ENCODE measurements at places on chromosomes 1 and 21.

DNA sequence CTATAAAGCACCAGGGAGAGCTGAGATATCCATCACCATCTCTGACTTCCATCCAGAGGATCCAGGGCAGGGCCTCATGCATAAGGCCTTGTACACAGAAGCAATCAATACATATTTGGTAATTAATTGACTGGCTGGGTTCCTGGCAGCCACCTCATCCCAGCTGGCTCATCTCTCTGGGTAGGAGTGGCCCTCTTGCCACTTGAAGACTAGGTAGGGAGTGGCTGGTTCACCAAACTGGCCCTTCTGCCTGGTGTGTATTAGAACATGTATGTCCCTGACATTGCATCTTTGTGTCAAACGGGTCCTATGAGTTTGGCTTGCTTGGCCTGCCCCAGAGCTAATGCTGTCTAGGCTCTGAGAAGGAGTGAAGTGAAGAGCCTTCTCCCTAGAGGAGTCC, 11.8 kb downstream of the NUAK2 start:
- no peak for DNase-seq

DNA sequence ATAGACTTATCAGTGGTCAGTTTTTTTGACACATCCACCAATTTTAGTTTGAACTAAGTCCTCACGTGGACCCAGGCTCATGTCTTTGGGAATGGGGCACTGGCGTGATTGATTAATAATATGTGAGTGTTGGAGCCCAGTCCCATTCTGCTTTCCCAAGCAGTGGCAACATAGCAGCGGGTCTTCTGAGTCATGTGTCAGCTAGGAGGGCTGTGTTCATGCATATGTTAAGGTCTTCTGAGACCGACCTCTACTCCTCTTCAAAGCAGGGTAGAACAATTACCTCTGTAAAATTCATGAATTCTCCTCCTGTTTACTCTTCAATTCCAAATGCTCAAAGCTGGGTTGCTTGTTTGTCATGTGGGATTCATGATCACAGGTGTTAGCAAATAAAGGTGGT, 291.3 kb downstream of the CAMTA1 start:
- no peak for DNase-seq

GRCh38 chr1:169060919-169061639, 45.4 kb upstream of the ATP1B1 start:
- no peak for DNase-seq

- DNase-seq, result no peak
Measured at GRCh38 chr1:78387871-78388270, 102.9 kb upstream of the PTGFR start.

DNA sequence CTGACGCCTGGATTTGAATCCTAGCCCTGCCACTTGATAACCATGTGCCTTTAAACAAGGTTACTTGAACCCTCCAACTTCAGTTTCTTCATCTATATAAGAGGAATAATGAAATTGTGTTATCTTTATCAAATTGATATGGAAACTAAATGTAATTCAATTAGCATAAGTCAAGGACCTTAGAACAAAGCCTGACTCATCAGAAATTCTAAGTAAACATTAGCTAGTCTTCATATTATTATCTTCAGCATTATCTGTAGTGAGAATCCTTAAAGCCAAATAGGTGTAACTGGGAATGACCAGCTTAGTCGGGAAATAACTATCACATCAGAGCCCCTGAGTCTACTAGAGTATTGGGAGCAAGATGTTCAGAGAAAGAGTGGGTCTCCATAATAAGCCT, 6.6 kb downstream of the SELL start:
- no peak for DNase-seq

GRCh38 chr1:147083919-147084272, 88.4 kb downstream of the PRKAB2 start:
- no peak for DNase-seq

GRCh38 chr1:91685994-91686393, 185.3 kb downstream of the CDC7 start:
- no peak for DNase-seq

Measured in stimulated activated CD4-positive, alpha-beta T cell treated with anti-CD3 and anti-CD28 coated beads, Interleukin-2, amount 100 ng/mL, for 48 hours (primary cell).